ELR (cell line): ENCODE measurements at places on chromosomes 5 and 9.

DNA sequence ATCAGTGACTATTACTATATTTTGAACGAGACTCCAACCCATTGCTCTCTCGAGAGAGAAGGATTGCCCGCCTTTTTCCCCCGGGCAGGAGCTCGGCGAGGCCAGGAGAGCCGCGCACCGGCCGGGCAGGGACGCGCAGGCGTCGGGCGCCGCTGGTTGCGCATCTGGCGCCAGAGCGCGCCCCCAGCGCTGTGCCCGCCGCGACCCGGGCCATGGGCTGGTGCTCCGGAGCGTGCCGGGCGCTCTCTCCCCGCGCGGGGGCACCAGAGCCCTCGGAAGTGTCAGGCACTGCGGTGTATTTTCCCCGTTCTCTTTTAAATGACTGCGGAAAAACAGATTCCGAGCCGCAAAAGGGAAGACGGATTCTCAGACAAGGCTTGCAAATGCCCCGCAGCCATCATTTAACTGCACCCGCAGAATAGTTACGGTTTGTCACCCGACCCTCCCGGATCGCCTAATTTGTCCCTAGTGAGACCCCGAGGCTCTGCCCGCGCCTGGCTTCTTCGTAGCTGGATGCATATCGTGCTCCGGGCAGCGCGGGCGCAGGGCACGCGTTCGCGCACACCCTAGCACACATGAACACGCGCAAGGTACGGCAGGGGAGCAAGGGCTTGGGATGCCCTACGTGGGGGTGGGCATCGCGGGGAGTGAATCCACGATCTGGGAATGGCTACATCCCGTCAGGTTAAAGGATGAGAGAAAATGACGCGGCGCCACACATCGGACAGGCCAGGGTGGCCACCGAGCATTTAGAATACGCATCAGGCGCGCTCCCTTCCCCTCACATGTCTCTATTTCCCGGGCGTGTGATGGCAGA is 1.1 kb upstream of the NTRK2 start:
- DNase-seq, result peak; percentile 39

DNA sequence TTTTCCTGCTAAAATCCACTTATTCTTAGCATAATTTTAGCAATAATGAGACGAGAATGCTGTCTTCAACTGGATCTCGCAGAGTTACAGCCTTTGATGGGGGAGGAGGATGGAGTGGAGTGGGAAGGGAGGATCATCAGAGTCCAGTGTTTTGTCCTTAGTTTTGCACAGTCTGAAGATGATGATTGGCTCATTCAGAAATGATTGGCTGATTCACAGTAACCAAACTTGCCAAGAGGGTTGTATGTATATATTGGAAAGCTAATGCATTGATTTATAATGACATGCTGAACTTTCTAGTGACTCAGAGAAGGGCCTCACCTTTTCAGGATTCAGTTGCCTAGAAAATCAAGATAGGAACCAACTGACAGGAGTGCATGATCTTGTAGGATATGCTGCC is 448.0 kb downstream of the CCDC171 start:
- DNase-seq, result peak; percentile 48

GRCh38 chr5:16411235-16411634 is 54.4 kb downstream of the ZNF622 start:
- DNase-seq, result peak; percentile 23

- peak; percentile 24 for DNase-seq
Measured at GRCh38 chr5:124627815-124628595, 118.4 kb downstream of the ZNF608 start.

DNA sequence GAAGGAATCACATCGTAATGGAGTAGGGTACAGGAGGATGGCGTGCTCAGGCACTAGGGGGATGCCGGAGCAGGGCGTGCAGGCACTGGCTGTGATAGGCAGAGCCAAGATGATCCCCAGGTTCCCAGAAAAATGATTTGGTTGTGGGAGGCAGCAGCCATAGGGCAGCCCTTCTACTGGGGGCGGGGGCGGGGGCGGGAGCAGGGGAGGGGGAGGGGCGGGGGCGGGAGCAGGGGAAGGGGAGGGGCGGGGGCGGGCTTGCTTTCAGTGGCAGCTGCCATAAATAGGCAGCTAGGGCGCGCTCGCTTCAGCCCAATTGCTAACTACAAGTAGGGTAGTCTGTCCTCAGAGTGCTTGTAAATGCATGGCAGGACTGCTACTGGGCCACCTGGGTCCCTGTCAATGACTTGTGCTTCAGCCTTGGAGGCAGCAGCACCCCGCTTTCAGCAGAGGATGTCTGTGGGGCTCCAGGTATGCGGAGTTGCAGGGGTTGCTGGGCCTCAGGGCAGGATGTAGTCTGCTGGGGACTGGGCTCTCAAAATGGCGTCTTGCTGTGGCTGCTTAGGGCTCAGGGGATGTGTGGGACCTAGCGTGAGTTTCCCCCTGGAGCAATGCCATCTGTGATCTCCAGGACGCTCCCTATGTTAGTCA is 354.3 kb downstream of the RAB3C start:
- no peak for DNase-seq

DNA sequence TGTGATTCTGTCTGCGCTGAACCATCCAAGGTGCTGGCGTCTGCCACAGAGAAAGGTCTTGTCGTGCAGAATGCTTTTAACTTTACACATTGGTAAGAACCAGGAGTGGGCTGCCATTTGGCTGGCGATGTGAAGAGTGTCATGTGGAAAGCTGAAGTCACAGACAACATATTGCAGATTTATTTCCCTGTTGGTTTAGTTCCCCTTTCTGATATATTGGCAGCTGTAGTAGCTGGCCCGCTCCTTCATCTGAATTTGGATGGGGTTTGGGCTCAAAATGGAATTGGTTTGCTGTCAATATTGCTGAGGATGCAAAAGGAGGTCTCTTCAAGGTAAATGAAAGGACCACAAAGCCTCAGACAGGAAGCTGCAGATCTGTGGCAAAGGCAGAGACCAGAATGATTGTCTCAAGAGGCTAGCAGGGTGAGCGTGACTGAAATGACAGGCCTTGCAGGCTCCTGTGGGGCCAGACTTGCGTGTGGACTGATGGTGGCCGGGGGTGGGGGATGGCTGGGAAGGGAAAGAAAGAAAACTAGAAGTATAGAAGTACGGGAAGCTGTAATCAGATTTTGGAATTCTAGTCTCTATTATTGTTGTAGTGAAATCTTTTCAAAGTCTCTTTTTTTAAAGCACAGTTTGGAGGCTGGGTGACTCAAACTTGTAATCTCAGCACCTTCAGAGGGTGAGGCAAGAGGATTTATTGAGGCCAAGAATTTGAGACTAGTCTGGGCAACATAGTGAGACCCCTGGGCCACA is 25.1 kb upstream of the CD180 start:
- DNase-seq, result no peak

- DNase-seq, result peak; percentile 57
Measured at GRCh38 chr9:35669331-35670145, 4.2 kb upstream of the CA9 start.

GRCh38 chr9:22383718-22384117 is 62.9 kb upstream of the DMRTA1 start:
- no peak for DNase-seq

- no peak for DNase-seq
Measured at GRCh38 chr5:156109317-156110023, 217.5 kb upstream of the SGCD start.

GRCh38 chr5:81755320-81755719 is 4.4 kb upstream of the SSBP2 start:
- DNase-seq, result peak; percentile 90

DNA sequence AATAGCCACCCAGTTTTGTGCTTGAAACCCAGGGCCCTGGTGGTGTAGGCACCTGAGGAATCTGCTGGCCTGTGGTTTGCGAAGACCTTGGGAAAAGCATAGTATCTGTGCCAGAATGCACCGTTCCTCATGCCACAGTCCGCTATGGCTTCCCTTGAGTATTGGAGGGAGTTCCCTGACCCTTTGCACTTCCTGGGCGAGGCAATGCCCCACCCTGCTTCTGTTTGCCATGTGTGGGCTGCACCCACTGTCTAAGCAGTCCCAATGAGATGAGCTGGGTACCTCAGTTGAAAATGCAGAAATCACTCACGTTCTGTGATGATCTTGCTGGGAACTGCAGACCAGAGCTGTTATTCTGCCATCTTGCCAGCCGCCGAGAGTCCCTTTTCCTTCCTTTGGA is 483.5 kb downstream of the AGTPBP1 start:
- DNase-seq, result no peak

GRCh38 chr9:35521708-35522107 is 31.8 kb downstream of the RUSC2 start:
- DNase-seq, result peak; percentile 53

DNA sequence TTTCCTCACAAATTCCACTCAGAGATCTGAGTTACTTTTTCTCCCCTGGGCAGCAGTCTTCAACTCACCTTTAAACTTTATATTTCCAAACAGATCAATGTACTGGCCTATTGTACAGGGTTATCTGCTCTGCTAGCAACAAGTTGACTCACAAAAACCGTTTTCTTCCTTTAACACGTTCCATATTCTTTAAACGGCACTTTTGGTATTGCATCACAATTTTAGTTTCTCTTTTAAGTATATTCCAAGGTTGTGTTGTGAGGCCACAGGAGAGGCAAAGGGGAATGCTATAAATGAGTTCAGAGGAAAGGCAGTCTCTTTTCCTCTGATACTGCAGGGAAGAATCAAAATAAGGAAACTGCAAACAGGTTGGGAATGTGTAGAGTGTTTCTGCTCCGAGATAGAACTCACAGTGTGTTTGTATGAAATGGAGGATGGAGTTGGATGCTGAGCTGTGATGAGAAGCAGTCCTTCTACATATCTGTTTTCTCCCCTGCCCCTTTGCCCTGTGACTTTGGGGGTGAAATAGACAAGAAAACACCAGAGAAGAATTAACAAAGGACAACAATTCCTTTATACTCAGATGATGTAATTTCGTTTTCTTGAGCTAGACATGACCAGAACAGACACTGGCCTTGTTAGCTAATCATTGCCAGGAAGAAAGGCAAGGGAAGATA is 9.9 kb upstream of the ALDOB start:
- DNase-seq, result peak; percentile 38

GRCh38 chr5:66238435-66238834 is 94.3 kb downstream of the SREK1 start:
- DNase-seq, result no peak

DNA sequence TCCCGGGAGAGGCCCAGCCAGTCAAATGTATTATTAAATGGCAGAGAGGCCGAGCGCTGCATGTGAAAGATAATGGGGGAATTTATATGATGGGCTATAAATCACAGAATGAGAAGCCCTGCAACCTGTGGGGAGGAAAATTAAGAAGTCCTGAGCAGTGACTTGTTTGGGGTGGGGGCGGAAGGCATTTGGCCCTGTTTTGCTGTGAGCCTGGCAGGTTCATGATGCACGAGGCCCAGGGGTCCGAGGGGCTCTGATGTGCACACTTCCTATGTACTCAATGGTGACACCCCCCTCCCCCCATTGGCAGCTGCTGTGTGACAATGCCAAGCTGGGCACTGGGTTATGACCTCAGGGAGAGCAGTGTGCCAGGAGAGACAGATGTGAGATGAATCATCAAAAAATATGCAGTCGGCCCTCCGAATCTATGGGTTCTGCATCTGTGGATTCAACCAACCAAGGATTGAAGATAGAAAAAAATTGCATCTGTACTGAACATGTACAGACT is 13.7 kb upstream of the DAB2IP start:
- DNase-seq, result peak; percentile 44

GRCh38 chr9:90953200-90953599 is 151.6 kb downstream of the SYK start:
- DNase-seq, result no peak

GRCh38 chr9:127089631-127090081 is 32.8 kb downstream of the ANGPTL2 start:
- no peak for DNase-seq
